ENCODE measurements at places on chromosomes 16 and 17.

DNA sequence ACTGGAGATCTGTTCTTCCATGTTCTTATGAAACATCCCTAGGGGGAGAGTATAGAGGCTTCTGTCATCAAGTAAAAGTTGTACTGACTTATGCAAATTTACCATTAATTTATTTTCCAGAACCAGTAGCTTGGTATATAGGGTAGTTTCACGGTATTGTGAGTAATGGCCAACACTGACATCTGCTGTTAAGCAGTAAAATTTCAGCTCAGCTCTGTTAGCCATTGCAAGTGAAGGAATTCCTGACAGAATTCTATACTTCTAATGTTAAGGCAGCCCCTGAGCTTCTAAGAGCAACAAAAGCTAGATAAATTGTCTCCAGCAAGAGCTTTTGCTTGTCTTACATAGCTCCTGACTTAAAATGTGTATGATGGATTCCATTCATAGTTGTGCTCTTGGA lies 613.5 kb upstream of the C16orf82 start:
- DNase-seq = no peak

- no peak for DNase-seq
These were observed 51.8 kb upstream of the MAP3K14 start for GRCh38 chr17:45368651-45369050.

GRCh38 chr16:78122774-78123315 lies 23.4 kb downstream of the WWOX start:
- no peak for DNase-seq

DNA sequence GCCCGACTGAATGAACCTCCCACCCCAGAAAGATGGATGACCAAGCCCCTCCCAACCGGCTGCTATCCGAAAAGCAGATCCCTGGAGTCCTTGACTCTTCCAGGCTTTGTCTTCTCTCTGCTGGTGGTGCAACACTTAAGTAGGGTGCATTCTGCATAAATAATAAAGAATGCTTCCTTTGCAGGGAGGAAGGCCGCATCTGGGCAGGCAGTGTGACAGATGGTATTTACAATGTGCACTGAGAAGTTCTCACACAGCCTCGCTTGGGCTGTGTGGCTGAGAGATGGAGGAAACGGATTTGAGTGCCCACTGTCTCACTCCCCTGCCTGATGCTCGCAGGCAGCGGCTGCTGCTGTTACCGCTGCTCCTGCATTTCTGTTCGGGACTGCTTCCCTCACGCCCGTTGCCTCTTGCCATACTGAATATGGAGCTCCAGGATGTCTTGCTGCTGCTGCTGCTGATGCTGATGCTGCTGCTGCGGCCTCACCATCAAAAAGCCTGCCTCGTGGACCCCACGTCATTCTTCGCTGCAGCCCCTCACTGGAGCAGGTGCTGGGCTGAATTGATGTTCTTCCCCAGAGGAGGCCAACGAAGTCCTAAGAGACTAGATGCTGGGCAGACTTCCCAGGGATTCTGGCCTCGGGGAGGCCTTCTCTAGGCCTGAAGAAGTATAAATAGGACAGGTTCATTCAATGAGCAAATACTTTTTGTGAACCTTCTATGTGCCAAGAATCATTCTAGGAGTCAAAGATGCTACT lies 7.1 kb upstream of the RHBDL3 start:
- DNase-seq = no peak

GRCh38 chr16:50836121-50836621 lies 94.3 kb downstream of the CYLD start:
- no peak for DNase-seq

DNA sequence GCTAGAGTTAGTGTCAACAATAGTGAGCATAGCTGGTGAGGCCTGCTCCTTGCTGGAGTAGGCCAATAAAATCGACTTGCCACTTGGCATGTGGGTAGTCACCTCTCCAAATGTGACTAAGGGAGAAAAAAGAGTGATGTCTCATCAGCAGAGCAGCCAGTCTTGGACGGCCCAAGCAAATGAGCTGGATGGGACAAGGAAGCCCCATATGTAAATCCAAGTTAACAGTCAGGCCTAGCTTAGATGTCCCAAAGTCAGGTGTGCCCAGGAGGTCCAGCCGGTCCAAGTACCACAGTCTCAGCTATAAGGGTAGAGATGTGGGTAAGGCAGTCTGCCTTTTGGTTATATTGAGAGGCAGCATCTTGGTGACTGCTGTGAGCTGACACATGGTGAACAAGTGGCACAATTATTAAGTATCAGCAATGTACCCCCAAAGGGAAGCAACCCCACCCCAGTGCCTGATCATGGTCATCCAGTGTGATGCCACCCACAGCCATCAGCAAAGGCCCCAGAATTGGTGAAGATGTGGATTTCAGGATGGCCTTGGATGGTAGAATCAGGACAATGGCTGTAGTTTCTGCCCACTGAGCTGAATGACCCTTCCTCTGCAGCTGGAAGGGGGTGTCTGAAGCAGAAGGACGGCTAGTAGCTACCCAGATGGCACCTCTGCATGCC lies 83.4 kb downstream of the TNFRSF13B start:
- DNase-seq = no peak

- DNase-seq = no peak
These were observed 229.0 kb upstream of the NLRP1 start for GRCh38 chr17:5813357-5813756.

- DNase-seq = no peak
These were observed 2.6 kb downstream of the HOXB3 start for GRCh38 chr17:48587276-48588073.

GRCh38 chr16:58497935-58498334 lies 2.0 kb upstream of the NDRG4 start:
- no peak for DNase-seq

DNA sequence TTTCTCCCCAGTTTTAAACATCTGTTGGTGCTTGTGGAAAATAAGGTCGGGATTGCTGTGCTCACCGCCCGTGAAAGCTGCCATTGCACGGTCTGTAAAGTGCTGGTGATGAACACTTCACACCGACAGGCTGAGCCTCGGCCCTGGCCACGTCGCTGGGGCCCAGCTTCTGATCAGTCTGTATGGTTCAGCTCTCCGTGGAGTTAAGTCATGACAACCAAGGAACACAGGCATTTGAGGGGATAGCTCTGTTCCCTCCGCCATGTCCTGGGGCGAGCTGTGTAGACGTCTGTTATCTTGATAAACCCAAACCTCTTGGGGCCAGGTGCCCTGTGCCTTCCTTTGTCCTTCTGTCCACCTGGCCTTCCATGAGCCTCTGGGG lies 110.6 kb downstream of the METRNL start:
- no peak for DNase-seq

- no peak for DNase-seq
These were observed at the start of gene DLX4 for GRCh38 chr17:49969134-49969759. TSS of gene DLX4 (plus strand) at chr17:49969190. CDS start at chr17:49969469, 279 bp downstream.

- no peak for DNase-seq
These were observed 22.6 kb upstream of the WDR45B start for GRCh38 chr17:82670661-82671450.

- DNase-seq = no peak
These were observed 11.7 kb upstream of the ST6GALNAC2 start for GRCh38 chr17:76597156-76598003.

- DNase-seq = no peak
These were observed at the start of gene ANKRD13B for GRCh38 chr17:29592850-29593551. TSS of gene ANKRD13B (plus strand) at chr17:29593132. CDS start at chr17:29593622, 490 bp downstream.

DNA sequence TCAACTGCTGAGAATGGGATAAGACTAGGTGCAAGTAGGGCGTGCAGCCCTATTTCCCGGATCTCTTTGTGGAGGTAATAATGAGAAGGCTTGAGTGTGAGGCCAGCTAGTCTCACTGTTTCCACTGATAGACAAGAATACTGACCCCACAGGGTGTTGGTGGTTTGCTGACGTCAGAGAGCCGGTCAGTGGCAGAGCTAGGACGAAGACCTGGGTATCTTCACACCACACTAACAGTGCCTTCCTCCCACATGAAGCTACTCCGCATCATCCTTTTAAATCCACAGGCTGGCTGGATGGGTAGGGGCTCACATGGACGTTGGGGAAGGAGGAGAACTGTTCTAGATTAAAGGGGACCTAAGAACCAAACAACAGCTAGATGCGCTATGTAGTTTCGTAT lies 68.0 kb downstream of the ZFHX3 start:
- no peak for DNase-seq

- no peak for DNase-seq
These were observed 9.0 kb downstream of the HLF start for GRCh38 chr17:55273579-55274354.

DNA sequence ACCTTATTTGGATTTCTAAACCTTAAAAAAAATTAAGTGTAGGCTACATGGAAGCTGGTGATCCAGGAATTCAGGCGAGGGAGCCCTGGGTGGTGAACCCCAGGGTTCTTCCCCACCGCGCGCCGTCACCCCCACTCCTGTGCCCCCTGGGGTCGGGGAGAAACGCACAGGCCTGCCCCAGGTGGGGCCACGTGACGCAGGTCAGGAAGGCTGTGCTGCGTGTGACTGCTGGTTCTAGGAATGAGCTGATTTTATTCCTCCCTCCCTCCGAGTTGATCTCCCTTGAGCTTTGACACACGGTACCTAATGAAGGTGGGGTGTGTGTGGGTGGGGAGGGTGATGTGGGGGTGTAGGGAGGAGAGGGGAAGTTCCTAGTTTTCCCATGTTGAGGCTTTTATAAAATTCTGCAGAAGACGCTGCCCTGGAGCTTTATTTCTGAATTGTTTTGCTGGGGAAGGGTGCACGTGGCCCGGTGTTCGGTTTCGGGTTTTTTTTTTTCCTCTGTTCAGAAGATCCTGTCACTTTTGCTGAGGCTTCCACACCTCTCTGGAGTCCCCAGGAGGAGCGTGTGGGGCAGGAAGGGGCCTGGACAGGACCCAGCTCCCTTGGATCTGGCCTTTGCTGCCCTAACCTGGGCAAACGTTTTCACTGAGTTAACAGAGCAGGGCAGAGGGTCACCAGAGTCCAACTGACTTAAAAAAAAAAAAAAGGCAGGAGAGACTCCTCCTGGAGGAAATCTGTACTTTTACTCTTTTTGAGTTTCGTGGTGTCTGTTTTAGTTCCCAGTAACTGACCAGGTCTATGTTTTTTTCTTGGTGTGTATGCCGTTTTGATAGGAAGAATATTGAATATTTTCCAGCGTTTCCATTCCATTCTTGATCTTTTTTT lies 55.8 kb upstream of the GSE1 start:
- no peak for DNase-seq

GRCh38 chr17:73231395-73231794 lies 30.3 kb downstream of the CPSF4L start:
- DNase-seq = no peak

DNA sequence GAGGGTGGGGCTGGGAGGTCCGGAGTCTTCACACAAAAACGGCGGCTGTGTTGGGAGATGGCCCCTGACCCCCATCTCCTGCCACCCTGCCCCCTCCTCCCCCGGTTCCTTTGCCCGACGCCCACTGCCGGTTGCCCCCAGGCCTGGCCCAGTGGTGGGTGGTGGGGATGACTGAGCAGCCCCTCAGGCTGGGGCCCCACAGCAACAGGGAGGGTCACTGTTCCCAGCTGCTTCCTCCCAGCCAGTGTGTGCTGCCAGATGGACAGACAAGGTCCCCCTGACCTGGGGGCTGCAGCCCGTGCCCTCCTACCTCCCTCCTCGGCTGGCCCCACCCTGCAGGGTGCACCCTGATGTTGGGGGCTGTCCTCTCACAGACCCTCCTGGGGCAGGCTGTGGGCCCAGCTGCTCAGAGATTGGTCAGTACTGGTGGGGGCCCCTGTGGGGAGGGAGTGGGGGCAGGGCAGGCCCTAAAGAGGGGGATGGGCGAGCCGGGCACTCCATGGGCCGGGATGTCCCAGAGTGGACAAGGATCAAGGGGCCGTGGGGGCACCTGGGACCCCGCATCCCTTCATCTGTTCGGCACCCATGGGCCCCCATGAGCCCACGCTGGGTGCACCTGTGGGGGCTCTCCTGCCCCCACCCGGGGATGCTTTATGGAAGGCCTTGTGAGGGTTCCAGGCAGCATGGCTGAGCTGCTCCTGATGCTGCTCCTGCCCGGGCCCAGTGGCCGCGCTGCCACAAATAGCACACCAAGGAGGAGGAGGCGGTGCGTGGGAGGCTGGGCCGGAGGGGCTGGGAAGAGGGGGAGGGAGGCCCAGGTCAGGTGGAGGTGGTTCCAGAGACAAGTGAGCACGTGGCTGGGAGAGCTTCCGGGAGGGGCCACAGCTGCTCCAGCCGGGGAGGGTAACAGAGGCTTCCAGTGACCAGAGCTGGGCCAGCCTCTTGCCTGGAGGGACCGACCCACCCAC lies 5.1 kb downstream of the C1QTNF8 start:
- no peak for DNase-seq

DNA sequence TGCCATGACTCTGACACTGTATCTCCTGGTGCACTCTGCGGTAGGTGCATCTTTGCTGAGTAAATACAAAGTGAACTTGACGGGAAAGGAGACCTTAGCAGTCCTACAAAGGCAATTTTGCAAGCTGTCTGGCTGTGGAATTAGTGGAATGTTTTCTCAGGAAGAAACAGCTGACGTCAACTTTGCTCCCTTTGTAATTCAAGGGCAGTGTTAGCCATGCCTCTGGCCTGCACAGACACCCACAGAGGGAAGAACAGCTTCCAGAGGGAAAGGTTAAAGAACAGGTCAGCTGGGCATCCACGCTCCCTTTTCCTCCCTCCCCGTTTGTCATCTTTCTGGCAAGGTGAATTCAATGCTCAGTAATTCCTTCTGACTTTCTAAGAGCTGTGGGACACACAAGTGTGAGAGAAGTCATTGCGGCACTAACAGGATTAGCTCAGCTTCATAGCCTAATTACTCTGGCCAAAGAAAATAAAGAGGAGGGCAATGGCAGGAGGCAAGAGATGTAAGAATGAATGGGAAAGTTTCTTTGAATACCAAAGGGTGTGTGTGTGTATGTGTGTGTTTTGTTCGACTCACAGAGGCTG lies 476.9 kb upstream of the GOT2 start:
- no peak for DNase-seq

- no peak for DNase-seq
These were observed 21.7 kb upstream of the ERCC4 start for GRCh38 chr16:13898233-13898632.

- DNase-seq = no peak
These were observed 1.2 kb downstream of the CACNA1G start for GRCh38 chr17:50561746-50562141.

DNA sequence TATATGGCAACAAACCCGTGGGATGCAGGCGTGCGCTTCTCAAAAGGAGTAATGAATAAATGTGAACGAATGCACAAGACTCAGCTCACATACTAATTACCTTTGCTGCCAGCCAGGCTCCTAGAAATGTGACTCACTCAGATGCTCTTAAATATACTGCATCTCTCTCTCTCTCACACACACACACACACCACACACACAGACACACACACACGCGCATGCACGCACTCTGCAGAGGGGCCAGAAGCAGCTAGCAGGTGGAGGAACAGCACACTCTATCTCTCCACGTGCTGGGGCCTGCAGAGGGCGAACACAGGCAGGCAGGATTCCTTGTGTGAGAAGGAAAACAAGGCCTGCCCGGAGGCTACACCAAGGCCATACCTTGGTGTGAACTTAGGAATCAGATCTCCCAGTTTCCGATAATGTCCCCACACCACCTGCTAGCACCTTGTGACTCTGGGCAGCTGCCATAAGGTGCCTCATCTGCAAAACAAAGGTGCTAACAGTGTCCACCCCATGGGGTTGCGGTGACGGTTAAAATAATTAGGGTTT lies 5.3 kb downstream of the GPRC5B start:
- no peak for DNase-seq

- no peak for DNase-seq
These were observed 27.8 kb upstream of the GOSR2 start for GRCh38 chr17:46895171-46895570.
